Activated naive CD8-positive, alpha-beta T cell treated with anti-CD3 and anti-CD28 coated beads for 36 hours (primary cell): ENCODE measurements at places on chromosomes 5 and 9.

DNA sequence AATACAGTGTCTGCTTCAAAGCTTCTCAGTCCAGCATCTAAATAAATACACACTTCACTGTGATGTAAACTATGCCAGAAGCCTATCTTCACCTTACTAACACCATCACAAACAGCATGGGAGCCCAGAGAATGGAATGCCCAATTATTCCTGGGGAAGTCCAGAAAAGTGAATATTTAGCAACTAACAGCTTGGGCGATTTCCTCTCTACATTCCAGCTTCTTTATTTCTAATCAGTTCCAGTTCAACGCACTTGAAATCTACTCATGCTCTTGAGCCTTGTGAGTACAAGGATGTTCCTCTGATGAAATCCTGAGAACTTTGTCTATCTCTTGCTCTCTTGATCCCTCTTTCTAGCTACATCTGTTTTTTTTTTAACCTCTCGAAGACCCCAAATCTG is 100.4 kb upstream of the C9orf72 start:
- no peak for DNase-seq

GRCh38 chr9:84841931-84842330 is 172.4 kb downstream of the NTRK2 start:
- no peak for DNase-seq

DNA sequence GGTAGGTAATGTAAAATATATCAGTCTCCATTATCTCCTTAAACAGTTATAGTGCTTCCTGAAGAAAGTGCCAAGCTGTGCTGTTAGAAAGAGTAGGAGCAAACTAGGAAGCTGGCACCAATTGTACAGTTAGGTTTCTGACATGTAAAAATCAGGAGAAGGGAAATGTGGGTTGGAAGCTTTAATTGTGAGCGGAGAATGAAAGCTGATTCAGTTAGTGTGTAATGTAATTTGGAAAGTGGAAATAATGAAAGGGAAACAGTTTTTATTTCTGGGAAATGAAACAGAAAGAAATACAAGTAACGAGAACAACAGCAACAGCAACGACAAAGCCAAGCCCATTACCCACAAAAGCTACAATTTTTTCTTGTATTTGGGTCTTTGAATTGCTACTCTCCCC is 48.8 kb upstream of the JAK2 start:
- no peak for DNase-seq

- DNase-seq: no peak
Measured at GRCh38 chr9:87286506-87286905, 211.2 kb upstream of the DAPK1 start.

DNA sequence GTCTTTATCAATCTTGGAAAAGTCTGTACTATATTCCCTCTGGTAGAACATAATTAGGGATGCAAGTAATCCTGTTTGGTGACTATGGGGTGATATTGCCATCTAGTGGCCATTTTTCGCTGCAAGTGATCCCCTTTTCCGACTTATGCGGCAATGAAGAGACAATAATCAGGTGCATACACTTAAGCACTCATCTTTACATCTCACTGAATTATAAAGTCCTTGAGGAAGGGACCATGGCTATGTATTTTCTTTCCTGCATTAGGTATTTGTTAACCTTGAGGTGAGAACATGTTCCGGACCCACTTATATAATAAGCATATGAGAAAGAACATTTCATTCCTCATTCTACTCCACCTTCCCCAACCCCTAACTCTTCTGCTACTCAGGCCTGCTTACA is 19.6 kb upstream of the LIX1 start:
- no peak for DNase-seq

- no peak for DNase-seq
Measured at GRCh38 chr5:102483736-102484135, 15.1 kb downstream of the SLCO6A1 start.

DNA sequence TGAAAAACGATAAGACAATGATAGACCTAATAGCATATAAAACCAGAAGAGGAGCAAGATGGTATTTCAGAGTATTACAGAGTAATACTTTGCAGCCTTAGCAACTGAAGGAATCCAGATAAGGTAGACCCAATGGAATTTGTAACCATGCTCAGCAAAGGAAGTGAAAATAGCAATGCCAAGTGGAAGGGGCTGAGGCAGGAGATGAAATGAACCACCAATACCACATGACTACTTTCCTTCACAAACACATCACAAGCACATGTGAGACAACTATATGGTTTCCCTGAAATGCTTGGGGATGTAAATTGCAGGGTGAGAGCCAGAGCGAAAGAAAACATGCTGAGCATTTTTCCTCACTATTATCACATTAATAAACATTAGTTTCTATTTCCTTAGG is 79.8 kb upstream of the MELK start:
- DNase-seq: peak; percentile 13

GRCh38 chr9:14960881-14961280 is 50.7 kb upstream of the FREM1 start:
- DNase-seq: no peak

- no peak for DNase-seq
Measured at GRCh38 chr9:76099516-76099915, 209.0 kb downstream of the PCSK5 start.

DNA sequence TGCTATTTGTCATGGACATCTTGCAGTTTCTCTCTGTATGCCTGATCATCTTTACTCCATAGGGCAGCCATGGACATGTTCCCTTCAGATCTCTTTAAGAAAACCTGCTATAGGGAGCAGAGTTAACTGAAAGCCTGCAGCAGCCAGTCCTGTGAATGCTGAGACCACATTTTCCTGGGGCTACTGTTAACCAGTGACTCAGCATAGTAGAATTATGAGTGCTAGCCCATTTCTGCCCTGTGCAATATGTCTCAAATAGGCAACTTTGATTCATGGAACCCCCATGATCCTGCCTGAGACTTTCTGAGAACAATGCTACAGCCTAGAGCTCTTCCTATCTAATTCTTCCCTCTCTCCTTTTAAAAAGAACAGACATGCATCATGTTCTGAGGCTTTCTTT is 624.2 kb downstream of the CHSY3 start:
- DNase-seq: no peak

DNA sequence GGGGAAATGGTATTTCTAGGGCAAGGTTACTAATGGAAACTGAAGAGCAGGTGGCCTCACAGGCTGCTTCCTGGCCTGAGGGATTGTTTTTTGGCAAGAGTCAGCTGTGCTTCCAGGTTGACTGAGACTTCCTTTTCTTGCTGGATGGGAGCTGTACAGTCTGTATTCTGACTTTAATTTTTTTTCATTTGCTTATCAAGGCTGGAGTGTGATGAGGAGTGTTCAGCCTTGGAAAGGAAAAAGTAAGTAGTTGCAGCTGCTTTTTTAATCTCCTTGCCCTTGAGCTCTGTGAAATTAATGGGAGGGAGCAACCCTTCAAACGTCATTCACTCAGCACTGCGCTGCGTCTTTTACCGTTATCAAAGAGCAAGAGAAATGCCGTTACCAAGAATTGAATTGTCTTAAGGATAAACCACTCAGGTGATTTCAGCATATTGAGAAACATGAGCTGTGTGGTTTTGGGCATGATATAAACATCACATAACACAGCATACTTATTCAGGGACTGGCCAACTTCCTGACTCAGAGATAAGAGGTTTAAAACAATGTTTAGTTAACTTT is 47.6 kb downstream of the AQP7 start:
- DNase-seq: no peak

DNA sequence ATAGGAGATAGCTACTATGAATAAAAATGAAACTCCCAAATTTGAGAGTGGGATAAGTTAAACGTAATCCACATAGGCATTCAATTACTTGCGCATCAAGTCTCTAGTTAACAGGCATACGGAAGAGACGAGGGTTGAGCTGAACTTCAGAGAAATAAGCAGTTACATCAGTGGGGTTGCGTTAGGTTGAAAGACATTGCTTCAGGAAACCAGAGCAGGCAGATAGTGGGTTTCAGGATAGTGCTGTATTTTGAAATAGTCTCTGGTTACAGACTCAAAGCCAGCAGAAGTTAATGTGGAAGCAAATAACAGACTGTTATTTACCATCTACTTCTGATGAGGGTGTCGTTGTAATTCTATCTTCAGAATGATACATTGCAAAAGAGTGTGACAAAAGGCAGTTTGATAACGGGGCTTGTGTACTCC is 533.4 kb downstream of the PDE4D start:
- no peak for DNase-seq

GRCh38 chr9:22645893-22646292 is 199.3 kb downstream of the DMRTA1 start:
- DNase-seq: no peak

DNA sequence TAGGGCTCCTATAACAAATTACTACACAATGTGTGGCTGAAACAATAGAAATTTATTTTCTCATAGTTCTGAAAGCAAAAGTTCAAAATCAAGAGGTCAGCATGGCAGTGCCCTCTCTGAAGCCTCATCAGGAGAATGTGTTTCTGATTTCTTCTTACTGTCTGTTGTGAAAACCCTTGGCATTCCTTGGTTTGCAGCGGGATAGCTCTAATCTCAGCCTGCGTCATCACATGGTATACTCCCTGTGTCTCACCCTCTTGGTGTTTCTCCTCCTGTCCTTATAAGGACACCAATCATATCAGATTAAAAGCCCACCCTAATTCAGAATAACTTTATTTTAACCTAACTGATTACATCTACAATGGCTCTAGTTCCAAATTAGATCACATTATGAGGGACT is 87.5 kb upstream of the CDH9 start:
- no peak for DNase-seq

GRCh38 chr5:65032250-65032649 is 263.5 kb downstream of the CWC27 start:
- no peak for DNase-seq

GRCh38 chr5:33170411-33170810 is 270.4 kb upstream of the TARS1 start:
- DNase-seq: no peak

DNA sequence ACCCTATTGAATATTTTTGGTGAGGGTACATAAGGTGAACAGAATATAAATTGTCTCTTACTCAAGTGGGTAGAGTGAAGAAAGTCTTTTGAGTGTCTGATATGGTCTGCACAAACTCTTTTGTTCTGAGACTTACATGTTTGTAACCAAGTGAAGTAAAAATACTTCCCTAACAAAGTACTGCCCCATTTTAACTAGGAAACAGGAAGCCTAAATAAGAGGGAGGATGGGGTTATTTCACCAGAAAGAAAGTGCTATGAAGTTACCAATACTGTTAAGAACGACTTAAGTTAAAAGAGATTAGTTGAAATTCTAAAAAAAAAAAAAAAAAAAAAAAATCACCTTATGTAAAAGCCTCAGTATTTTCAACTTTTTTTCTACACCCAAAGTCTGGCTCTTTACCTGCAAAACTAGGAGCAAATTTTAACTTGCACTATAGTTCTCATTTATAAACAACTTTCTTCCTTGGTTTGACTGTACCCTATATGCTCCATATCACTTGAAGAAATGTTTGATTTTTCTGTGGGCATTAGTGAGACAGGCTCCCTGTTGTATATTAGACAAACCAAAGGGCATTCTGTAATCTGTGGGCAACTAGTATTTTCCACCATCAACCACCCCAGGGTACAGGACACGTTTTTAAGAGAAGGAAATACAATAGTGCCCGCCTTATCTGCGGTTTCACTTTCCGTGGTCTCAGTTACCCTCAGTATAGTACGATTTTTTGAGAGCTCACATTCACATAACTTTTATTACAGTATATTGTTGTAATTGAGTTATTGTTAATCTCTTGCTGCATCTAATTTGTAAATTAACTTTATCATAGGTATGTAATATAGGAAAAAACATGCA is 127.7 kb downstream of the NR3C1 start:
- no peak for DNase-seq

DNA sequence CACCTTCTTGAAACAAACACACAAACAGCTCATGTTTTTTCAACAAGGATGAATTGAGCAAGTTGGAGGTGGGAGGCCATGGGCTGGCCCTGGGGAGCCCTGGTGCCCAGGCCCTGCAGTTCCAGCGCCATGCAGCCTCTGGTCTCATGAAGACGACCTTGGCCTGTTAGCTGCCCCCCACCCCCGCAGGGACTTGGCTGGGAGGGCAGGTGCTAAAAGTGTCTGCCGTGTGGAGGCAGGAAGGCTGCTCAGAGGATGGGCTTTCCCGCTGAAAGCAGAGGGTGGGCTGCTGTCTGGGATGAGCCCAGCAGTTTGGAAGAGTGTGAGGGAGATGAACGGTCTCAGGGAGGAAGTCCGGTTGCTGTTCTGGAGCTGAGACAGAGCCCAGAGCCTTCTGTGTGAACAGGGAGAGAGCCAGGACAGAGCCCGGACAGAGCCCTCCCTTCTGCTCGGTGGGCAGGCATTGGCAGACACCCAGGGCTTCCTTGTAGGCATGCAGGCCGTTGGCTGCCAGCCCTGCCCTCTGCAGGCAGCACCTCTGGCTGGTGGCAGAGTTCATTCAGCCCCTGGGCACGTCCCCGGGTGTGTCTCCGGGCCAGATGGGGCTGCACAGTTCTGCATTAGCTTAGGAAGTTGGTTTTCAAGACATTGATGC is 18.7 kb downstream of the ROPN1L start:
- DNase-seq: no peak

- no peak for DNase-seq
Measured at GRCh38 chr5:56059854-56060253, 65.1 kb upstream of the IL6ST start.

DNA sequence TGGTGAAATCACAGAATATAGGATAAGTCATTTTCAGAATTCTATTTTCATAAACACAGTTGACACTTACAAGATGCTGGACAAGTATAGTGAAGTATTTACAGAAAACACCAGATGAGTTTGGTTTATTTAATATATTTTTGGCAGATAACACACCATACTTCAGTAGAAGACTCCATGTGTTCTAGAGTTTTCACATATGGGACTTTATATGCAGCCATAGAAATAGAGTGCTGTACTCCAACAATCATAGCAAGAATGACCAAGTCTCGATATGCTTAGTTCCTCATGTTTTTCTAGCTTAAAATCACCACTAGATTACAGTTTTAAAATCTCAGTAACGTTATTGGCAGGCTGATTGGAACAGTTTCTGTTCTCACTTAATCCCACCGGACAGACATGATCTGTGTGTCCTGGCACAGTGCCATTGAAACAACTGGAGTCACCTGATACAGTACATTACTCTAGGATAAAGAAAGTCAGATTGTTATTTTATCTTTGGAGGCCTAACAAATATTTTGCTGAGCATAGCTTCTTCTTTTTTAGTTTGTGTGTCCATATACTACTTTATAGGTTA is 45.8 kb upstream of the ERBIN start:
- DNase-seq: no peak

- no peak for DNase-seq
Measured at GRCh38 chr5:1761453-1761755, 38.2 kb downstream of the MRPL36 start.

DNA sequence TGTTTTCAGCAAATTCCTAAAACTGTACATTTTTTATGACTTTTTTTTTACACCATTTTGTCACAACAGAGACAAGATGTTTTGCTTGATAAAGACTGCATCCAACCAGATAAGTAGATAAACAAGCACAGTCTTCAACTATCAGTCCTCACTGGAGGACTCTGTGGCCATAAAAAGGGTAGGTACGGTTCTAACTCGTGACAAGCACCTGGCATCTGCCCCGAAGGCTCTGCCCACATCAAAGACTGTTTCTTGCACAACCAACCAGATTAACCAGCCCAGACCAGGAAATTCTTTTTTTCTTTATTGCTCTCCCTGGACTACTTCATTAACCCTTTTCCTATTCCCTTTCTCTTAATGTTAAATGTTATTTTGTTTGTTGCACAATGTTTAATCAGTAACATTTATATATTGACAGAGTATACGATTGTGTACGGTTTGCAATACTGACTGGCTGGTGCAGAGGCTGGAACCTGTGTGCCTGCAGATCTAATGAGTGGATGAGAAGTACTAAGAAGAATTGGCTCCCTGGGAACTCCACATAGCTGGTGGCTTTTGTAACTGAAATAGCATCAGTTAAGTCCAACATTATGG is 74.1 kb downstream of the SERINC5 start:
- peak; percentile 52 for DNase-seq

GRCh38 chr9:21812946-21813568 is 10.6 kb downstream of the MTAP start:
- DNase-seq: peak; percentile 59
